Left lung (tissue), 14 donors: ENCODE measurements at places on chromosomes 5 and 9. TPM values are rescaled to one million over a fixed set of nuclear protein-coding genes. Genes with fewer than 3 reads are reported as not detected.
A peak's percentile ranks its signal among the peaks of the same experiment; 100 is the strongest.

DNA sequence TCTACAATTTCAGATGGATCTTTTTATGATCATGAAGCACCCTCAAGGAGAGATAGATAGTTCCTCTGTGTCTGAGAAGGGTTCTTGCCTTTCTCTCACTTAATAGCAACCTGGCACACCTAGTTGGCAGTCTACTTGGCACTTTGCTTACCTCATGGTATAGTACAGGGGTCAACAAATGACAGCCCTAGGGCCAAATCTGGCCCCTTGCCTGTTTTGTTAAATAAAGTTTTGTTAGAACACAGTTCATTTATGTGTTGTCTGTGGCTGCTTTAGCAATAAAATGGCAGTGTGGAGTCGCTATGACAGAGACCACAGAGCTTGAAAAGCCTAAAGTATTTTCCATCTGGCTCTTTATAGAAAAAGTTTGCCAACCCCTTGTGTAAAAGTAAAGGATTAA lies 119.3 kb upstream of the CPEB4 start:
- no peak for DNase-seq

GRCh38 chr5:119435436-119436132 lies 16.7 kb upstream of the HSD17B4 start:
- DNase-seq = no peak

SNCAIP gene
- 18.3 TPM for polyA plus RNA-seq

- no peak for DNase-seq
Measured at GRCh38 chr5:138711087-138711486, 42.1 kb upstream of the CTNNA1 start.

GRCh38 chr9:129245276-129245675 lies 67.2 kb upstream of the IER5L start:
- DNase-seq = no peak

- no peak for DNase-seq
Measured at GRCh38 chr9:137021979-137022661, 5.9 kb downstream of the ABCA2 start.

- no peak for DNase-seq
Measured at GRCh38 chr9:133368249-133368881, 7.5 kb downstream of the SURF4 start.

- no peak for DNase-seq
Measured at GRCh38 chr5:33470544-33470943, 29.8 kb downstream of the TARS1 start.

DNA sequence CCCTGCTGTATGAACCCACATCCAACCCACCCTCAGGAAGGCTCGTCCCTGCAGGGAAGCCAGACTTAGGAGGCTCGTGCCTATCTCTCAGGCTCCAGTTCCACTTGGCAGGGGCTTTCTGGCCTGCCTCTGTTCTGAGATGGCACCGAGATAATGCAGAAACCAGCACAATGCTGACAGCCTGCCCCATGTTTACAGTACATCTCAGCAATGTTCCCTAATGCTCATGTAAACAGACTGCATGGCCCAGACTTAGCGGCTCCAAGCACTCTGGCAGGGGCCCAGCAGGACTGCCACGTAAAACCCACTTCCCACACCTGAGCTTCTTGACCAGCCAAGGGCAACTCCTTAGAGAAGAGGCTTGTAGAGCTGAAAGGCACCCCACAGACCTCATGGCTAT lies 499.5 kb upstream of the BRINP1 start:
- no peak for DNase-seq

FOCAD gene
- 24.3 TPM for polyA plus RNA-seq

- DNase-seq = peak; percentile 56
Measured at GRCh38 chr5:1217596-1218206, 7.5 kb upstream of the SLC6A18 start.

SLC31A2 gene
- polyA plus RNA-seq = 2.4 TPM

GRCh38 chr5:173858021-173858669 lies 30.0 kb upstream of the CPEB4 start:
- DNase-seq = no peak

DNA sequence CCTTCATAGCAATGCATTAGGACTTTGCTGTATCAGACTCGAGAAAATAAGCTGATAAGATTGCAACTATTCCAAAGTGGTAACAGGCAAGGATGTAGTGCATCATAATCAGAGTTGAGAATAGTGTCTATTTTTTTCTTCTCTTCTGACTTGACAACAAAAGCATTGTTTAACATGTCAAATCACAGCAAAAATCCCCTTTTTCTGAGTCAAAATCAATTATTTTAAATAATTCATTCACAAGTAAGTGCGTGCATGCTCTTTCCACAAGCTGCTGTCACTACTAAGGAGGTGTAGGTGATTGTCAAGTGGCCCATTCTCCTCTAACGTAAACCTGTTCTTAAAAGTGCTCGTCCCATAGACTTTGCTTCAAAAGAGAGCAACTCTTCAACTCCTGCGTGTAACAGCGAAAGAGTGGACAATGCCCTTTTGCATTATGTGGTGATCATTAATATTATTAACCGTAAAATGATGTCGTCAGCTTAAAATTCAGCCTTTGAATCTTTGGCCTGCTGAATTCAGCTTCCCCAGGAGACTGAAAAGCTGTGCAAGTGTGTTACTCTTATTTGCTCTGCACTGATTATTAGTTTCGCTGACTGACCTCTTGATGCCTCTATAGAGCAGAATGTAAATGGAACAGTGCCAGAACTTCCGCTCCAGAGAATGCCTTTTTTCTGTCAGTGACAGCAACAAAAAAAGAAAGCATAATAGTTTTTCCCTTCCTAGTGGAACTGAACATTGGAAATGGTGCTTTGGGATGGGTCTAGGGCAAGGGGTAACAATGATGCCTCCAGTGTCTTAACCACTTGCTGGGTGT lies 680.8 kb upstream of the SEMA6A start:
- DNase-seq = no peak

MAPK9 gene
- 38.6 TPM for polyA plus RNA-seq

DNA sequence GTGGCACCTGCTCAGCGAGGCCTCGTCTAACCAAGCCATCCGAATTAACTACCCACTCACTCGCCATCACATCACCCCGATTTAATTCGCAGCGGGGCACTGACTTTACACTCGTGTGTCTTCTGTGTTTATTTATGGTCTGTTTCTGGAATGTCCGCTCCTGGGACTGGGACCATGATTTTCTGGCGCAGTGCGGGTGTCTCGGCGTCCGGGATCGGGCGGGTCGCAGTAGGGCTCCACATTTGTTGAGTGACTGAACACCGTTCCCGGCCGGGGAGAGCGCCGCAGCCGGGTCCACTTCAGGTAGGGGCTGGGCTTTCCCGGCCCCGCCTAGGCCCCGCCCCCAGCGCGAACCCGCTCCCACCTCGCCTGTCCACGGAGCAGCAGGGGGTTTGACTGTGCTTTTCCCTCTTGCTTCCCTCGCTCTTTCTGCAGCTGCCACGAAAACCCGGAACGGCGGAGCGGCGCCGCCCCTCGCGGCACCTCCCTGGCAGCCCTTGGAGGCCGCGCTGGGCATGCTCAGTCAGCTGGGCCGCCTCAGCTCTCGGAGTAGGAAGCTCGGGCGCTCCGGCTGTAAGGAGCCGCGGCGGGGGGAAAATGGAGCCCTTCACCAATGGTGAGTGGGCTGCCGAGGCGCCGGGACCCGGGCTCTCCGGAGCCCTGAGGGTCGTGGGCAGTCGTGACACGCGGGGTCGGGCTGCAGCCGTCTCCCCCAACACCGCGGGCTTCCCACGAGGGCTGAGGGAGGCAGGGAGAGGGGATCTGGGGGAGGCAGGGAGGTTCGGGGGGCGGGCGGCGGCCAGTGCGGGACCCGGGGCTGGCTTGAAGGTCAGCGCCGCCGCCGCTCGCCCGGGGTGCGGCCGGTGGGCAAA lies at the start of gene LNPEP:
TSS of gene LNPEP (plus strand) at position 522 of the 872 bp plus-strand sequence. CDS start at position 598, 76 bp downstream.
- peak; percentile 100 for DNase-seq

PCDHGA2 gene
- polyA plus RNA-seq = 5.1 TPM

DNA sequence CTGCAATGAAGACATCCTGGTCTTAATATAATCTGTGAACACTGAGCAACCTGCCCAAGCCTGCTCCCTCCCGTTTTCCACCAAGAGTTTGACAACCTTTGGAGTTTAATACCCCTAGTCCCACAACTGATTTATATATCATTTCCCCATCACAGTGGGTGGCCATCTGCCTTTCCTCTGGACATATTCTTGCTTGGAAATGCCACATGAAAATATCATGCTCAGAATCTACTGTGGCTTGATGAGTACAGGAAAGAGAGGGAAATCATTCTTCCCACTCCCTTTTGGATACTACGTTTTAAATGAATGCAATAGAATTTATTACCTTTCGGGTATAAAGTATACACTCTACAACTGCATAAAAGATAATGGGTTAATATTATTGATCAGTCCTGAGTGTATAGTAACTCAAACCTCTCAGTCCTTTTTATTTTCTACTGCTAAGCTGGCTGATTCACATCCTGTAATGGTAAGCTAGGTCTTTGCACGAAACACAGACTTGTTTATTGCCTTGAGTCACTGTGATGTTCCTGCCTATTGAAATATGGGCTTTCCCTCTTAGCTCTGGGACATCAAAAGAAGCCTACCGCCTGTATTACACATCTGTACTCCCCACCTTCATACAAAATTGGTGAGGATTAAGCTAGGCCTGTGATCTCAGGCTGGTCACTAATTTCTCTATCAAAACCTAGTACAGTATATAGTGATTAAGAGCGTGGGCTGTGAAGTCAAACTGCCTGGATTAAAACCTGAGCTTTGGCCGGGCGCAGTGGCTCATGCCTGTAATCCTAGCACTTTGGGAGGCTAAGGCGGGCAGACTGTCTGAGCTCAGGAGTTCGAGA lies 67.6 kb upstream of the NR5A1 start:
- DNase-seq = no peak

SEMA6A gene
- polyA plus RNA-seq = 34.6 TPM

FAM153A gene
- 0.25 TPM for polyA plus RNA-seq

DNA sequence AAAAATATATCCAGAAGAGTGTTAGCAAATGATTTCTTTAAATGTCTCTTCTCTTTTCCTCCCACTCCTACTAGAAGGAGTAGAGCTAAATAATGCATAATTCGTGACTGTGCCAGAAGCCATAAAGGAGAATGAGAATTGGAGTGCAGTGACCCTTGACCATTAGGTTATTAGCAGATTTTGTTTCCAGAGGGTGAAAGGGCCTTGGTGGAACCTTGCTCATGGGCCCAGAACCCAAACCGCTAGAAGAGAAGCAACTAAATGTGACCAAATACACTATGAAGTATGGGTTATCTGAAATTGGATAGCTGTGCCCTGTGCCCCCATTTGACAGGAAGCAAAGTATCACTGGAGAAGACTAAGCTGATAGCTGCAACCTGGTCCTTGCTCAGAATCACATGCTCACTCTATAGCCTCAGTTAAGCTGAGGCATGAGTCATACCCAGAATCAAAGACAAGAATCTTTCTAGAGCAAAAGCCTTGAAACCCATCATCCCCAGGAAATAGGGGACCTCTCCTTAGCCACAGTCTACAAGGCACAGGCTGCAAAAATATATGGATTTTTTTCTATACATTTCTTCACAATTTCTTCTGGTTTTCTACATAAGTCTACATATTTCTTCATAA lies 36.3 kb downstream of the CAPSL start:
- DNase-seq = no peak

TSSK1B gene
- 0.06 TPM for polyA plus RNA-seq

MTMR12 gene
- 37.2 TPM for polyA plus RNA-seq

C5orf58 gene
- polyA plus RNA-seq = 0.34 TPM

PCDHB4 gene
- polyA plus RNA-seq = 3.5 TPM

HSD17B3 gene
- not detected for polyA plus RNA-seq

GRCh38 chr5:7320701-7321301 lies 75.1 kb upstream of the ADCY2 start:
- no peak for DNase-seq

DNA sequence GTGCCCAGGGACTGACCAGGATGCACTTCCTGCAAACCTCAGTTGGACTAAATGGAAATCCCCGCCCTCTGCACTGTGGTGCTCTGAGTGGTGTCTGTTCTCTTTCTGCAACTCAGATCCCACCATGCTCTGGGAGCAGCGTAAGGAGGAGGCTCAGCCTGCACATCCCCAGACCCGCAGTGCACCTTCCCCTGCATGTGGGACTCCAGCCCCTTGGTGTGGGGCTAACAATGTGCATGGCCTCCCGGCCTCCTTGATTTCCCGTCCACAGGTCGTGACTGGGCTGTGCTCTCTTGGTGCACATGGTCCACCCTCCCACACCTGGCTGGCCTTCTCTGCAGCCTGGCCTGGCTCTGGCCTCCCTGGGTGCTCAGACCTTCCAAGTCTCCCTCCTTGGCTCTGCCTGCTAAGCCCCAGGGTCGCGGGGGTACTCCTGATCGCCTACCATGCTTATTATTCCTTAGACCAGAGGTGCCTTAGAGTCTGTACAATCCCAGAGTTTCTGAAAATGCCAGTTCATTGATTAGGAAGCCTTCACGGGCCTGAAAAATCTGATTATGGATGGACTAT lies 397.5 kb downstream of the IRX2 start:
- DNase-seq = no peak

- no peak for DNase-seq
Measured at GRCh38 chr5:78801413-78801812, 152.8 kb upstream of the LHFPL2 start.

GRXCR2 gene
- polyA plus RNA-seq = not detected

DNA sequence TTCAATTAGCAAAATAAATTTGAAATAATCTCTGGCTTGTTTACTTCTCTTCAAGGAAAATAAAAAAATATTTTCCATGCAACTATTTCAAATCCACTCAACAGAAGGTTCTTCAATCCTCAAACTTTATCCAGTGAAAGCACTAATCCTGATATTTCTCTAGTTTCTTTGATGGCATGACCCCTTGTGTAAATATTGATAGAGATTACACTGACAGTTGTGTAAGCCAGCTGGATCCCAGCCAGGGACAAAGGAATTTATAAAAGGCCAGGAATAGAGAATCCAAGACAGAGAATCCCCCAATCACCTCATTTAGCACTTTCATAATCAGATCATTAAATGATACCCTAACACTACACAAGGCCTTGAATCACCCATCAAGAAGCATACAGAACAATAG lies 135.2 kb downstream of the GNA14 start:
- DNase-seq = peak; percentile 74

DNA sequence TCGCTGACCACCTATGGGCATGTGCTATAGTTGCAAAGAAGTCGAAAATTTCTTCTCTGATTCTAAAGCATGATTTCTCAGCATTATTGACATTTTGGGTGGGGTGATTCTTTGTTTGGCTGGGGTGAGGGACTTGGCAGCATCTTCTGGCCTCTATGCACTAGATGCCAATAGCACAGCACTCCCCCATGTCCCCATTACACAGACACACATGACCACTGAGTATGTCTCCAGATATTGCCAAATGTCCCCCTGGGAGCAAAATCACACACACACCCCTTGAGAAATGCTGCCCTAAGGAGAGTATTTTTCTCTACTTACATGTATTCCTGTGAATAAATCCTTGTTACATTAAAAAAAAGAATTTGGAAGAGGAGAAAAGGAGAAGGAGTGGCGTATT lies 89.1 kb downstream of the PDZD2 start:
- DNase-seq = no peak

GRCh38 chr9:119302988-119303698 lies 66.1 kb downstream of the BRINP1 start:
- no peak for DNase-seq

DNA sequence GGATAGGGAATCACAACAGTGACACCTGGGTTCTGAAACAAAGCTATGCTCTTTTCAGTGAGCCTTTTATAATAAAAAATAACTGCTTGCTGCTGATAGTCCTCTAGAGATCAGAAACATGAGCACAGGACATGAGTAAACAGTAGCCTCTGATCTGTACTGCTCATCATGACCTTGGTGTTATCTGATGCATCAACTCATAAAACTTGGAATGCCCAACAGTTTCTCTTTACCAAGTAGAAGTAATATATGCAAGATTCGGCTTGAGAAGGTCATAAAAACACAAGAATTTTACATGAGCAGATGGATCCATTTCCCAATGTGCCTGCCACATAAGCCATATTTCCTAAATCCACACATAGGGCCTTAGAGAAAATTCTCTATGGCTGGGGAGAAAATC lies 318.3 kb upstream of the GRAMD2B start:
- DNase-seq = no peak

PCDHGB3 gene
- polyA plus RNA-seq = 2.8 TPM

GLRA1 gene
- 0.10 TPM for polyA plus RNA-seq

CEMIP2 gene
- 48.8 TPM for polyA plus RNA-seq
